ENCODE measurements at places on chromosomes 2 and 18. TPM values are rescaled to one million over a fixed set of nuclear protein-coding genes. Genes with fewer than 3 reads are reported as not detected.

The SPEG gene
- 24.7 TPM for total RNA-seq

The CMPK2 gene
- total RNA-seq = 8.1 TPM

The DPP4 gene
- 9.4 TPM for total RNA-seq

The VPS4B gene
- 32.6 TPM for total RNA-seq

The LHCGR gene
- total RNA-seq = not detected

The TMEM178A gene
- 32.2 TPM for total RNA-seq

The AUP1 gene
- 51.3 TPM for total RNA-seq

The STARD7 gene
- total RNA-seq = 183 TPM

All from parietal lobe (tissue), 2 donors.